ENCODE measurements at places on chromosomes 4 and X. TPM values are rescaled to one million over a fixed set of nuclear protein-coding genes. Genes with fewer than 3 reads are reported as not detected.

DNA sequence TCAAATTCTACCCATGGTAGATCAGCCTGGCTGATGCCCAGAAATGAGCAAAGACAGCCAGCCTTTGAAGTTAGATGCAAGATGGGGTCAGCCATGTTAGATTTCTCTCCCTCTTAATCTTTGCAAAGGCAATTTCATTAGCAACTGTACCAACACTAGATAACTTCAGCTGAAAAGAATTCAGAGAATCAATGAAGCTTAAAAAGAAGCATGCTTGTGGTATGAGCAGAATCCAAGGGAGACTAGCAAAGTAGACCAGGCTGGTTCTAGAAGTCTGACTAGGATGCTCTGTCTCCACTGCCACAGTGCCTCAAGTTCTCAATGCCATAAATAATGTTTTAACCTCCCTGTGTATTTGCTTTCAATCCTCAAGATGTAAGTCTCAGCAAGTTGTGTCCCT lies 247.3 kb downstream of the SLC7A11 start:
- DNase-seq: no peak

DNA sequence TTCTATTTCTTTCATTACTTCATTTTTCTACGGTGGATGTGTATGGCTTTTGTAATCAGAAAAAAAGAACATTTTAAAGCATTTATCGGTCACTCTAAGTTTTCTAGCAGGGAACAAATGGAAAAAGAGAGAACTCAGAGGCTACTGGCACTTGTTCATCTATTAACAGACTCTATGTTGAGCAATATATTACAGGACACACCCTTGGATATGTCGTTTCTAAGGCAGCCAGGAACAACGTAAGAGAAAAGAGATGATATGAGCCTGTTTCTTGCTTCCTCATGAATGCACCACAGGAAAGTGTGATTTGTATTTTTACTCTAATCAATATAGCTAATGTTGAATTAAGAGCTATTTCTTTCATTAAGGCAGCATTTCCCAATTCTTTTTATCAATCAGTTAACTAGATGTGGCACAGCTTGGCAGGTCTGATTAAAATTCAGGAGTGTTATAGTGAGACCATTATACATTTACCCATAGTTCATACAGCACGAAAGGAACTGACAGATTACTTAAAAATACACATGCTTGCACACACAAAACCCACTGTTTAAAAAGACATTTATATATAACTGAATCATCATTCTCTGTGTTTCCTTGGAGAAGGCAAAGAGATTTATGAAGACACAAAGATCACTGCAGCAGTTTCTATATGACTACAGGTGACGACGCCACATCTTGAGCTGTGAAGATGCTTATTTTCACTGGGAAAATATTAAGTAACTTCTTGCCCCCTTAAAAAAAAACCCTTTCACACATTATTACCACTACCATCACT lies 13.0 kb downstream of the RAB9B start:
- DNase-seq: no peak

DNA sequence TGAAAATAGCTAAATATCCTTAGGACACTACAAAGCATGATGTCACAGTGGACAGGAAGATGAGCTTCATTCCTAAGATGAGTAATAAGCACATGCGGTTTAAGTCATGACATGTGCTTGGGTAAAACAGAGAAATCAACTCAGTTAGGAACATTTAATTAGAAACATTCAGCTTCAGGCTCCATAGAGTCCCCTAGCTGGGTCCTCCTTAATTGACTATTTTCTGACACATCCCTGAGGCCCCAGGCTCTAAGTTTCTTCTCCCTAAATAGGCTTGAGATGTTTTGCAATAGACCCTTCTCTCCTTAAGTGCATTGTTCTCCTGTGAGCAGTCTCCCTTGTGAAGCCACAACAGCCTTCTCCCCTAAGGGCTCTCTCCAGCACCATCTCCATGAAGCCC lies 70.4 kb upstream of the ANXA3 start:
- DNase-seq: no peak

GRCh38 chrX:2351999-2352995 lies 148.5 kb downstream of the DHRSX start:
- no peak for DNase-seq

GRCh38 chr4:127967141-127967775 lies 2.1 kb downstream of the ABHD18 start:
- DNase-seq: no peak

DNA sequence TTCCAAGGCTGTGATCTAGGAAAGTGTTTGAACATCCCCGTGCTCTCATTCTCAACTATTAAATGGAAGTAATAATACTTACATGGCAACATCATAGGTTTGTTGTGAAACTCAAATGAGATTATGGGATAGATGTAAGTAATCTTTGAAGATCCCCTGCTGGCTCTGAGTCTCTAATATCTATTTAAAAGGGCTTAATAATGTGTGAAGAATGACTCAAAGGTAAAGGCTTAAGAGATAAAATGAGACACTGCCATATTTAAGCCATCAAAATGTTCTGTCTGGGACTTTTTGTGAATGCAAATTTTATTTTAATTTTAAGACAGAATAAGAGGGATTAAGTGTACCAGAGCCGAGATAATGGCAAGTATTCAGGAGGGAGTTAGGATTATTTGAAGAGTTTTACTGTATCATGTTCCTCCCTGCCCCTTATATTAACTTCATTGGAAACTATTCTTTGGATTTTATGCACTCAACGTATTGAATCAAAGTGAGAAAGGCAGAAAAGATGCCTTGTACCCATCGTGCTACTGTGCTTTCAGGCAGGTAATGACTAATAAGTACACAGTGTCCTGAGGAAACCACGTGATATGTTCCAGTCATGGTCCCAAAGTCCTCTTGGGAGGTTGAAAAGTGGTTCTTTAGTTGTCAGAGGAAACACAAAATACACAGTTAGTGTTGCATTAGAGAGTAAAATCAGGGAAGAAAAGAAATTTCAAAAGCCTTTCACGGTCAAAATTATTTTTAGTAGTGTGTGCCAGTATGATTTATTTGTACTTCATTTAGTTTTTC lies 192.4 kb downstream of the RBM46 start:
- DNase-seq: no peak

GRCh38 chr4:18954538-18954937 lies 933.0 kb upstream of the LCORL start:
- DNase-seq: no peak

- DNase-seq: no peak
Measured at GRCh38 chr4:138007572-138007971, 234.6 kb downstream of the SLC7A11 start.

The KLB gene
- under 0.01 TPM for total RNA-seq

The C1QTNF7 gene
- not detected for total RNA-seq

The ATP5ME gene
- total RNA-seq: 141 TPM

The SMIM31 gene
- not detected for total RNA-seq

Measured in dermis microvascular lymphatic vessel endothelial cell (primary cell).